Left ventricle myocardium inferior (tissue), 1 donor: ENCODE measurements at places on chromosomes 3 and 15. TPM values are rescaled to one million over a fixed set of nuclear protein-coding genes. Genes with fewer than 3 reads are reported as not detected.

CACNA2D3 gene
- total RNA-seq = 21.2 TPM

PRSS50 gene
- 0.22 TPM for total RNA-seq

GP9 gene
- total RNA-seq = not detected

CAMP gene
- total RNA-seq = not detected

RABL3 gene
- 19.7 TPM for total RNA-seq

ARIH2 gene
- 180 TPM for total RNA-seq

HSPBAP1 gene
- total RNA-seq = 3.8 TPM

SLC12A8 gene
- not detected for total RNA-seq

SCN11A gene
- 0.05 TPM for total RNA-seq

FEZF2 gene
- total RNA-seq = not detected

AQP9 gene
- 0.77 TPM for total RNA-seq

STAC gene
- 0.30 TPM for total RNA-seq

IQCF5 gene
- total RNA-seq = not detected

PATL2 gene
- 3.7 TPM for total RNA-seq

C2CD4A gene
- not detected for total RNA-seq

DTX3L gene
- 13.6 TPM for total RNA-seq

CCR4 gene
- not detected for total RNA-seq

GOLGB1 gene
- total RNA-seq = 56.1 TPM

ARNT2 gene
- 3.6 TPM for total RNA-seq

LMAN1L gene
- total RNA-seq = 8.1 TPM

GOLGA6L4 gene
- total RNA-seq = 1.1 TPM

PDE12 gene
- 12.4 TPM for total RNA-seq

MAGI1 gene
- total RNA-seq = 36.6 TPM

TPRG1 gene
- 1.5 TPM for total RNA-seq

TUSC7 gene
- total RNA-seq = not detected

NPRL2 gene
- 16.4 TPM for total RNA-seq

DUOXA2 gene
- not detected for total RNA-seq

RYR3 gene
- 0.08 TPM for total RNA-seq

IMPDH2 gene
- 46.9 TPM for total RNA-seq

CMTM8 gene
- 5.7 TPM for total RNA-seq

ACP3 gene
- total RNA-seq = 1.3 TPM

POLR2H gene
- total RNA-seq = 24.3 TPM

GOLGA8T gene
- 0.47 TPM for total RNA-seq

GOLGA8Q gene
- total RNA-seq = 0.74 TPM

SPINT1 gene
- total RNA-seq = 0.55 TPM

LRRC31 gene
- total RNA-seq = not detected

RAD18 gene
- total RNA-seq = 6.8 TPM

TRPC1 gene
- total RNA-seq = 13.9 TPM

SI gene
- total RNA-seq = not detected

ASB14 gene
- total RNA-seq = 23.3 TPM

UQCC5 gene
- total RNA-seq = 65.8 TPM

IL5RA gene
- total RNA-seq = not detected

PLOD2 gene
- 21.1 TPM for total RNA-seq

VWA5B2 gene
- not detected for total RNA-seq

STT3B gene
- 82.1 TPM for total RNA-seq
